CD4-positive, alpha-beta T cell treated with Interleukin-6 for 4 hours (primary cell): ENCODE measurements at places on chromosomes 2 and 18.

DNA sequence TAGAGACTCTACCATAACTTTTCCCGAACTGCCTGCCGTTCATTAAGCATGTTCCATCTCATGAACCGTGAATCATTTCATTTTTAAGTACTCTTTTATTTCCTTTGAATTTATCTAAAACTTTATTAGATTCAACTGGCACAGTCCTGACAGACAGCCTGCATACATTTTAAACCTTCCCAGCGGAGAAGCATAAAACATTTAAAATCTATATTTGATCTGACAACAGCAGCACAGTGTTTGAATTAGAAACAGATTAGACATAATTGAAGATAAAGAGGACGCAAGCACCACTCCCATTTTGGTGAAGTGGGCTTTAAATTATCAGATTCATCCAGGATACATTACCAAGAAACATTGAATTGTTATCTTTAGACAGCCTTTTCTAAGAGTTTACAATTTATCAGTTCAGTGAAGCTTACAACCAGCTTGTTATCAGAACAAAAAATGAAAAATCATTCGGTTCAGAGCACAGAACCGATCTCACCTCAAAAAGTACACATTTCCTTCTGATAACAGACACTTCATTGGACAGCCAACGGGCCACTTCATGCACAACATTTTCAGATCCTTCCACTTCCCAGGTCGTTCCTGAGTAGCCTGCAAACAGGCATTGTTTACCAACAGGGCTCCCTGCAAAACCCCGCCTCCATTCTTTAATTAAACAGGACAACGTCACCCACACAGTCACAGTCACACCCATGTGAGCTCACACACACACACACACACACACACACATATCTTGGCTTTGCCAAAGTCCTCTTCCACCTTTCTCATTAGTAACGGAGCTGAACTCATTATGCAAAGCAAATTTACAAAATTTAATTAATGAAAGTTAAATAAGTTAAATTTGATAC is 171.2 kb downstream of the SP3 start:
- no peak for DNase-seq

DNA sequence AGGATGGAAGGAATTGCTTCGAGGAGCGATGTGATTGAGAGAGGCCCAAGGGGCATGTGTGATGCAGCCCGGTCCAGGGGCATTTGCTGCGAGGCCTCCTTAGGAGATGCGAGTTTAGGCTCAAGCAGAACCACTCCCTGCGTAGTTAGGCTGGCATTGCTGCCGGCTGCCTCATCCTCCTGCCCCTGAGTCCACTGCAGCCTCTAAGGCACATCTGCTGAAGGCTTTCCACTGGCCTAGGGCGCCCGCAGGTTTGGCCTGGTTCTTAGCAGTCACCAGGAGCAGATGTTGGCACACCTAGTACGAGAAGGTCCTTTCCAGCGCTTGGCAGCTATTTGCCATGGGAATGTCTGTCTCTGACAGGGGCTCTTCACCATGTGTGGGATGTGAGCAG is 20.7 kb downstream of the INPP5D start:
- no peak for DNase-seq

GRCh38 chr2:200702044-200702443 is 109.7 kb upstream of the BZW1 start:
- no peak for DNase-seq

- no peak for DNase-seq
These were observed 47.7 kb upstream of the WDR75 start for GRCh38 chr2:189393440-189394111.

- DNase-seq: no peak
These were observed 9.4 kb downstream of the COL3A1 start for GRCh38 chr2:188983427-188984064.

DNA sequence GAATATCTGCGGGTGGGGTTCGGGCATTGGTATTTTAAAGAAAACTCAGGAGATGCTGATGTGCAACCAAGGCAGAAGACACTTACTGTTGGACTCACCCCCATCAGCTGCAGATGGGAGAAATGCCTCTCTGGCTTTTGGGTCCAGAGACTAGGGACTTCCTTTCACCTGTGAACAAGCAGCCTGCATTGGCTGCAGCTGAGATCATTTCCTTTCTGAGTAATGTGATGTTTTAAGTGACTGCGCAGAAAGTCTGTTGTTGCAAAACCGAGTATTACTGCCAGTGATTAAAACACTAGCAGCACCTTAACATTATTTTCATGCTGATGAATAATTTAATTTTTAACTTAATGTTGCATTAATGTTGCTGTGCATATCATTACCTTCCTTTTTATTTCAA is 143.0 kb downstream of the TSN start:
- no peak for DNase-seq

DNA sequence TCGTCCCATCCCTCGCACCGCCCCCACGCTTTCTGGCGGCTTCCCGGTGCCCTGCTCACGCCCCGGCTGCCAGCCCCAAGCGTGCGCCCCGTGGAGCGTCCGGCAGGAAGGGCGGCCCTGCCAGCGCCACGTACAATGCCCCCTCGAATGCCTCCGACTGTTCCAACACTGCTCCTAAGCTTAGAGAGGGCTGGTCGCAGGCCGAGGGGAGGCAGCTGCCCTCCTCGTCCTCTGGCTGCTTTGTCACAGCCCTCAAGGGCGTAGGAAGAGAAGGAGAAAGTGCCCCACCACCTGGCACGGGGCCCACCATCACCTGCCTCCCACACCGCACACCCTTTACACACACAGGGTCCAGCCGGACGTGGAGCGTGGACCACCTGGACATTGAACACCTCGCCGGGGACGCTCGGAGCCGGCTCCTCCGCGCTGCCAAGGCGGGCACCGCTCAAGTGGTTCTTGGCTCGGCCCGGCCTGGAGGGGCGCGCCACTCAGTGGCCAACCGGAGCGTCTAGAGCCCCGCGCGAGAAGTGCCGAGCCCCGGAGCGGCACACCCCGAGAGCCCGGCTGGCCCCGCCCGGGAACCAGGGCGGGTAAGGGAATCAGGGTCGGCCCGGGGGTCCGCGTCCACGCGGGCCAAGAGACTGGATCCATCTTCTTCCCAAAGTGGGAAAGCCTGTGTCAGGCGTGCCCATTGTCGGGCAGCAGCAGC is 830 bp downstream of the DNER start:
- no peak for DNase-seq
